Upper lobe of right lung (tissue), 1 donor: ENCODE measurements at places on chromosomes 13 and 19. TPM values are rescaled to one million over a fixed set of nuclear protein-coding genes. Genes with fewer than 3 reads are reported as not detected.

The ZNF426 gene
- total RNA-seq, result 15.3 TPM

The PIAS4 gene
- total RNA-seq, result 25.4 TPM

The ERCC1 gene
- total RNA-seq, result 48.8 TPM

The THSD8 gene
- 2.8 TPM for total RNA-seq

The ARL11 gene
- total RNA-seq, result 4.4 TPM

The ZNF491 gene
- 1.9 TPM for total RNA-seq

The ZNF304 gene
- total RNA-seq, result 9.3 TPM

The SCN1B gene
- total RNA-seq, result 8.7 TPM

The CEACAM1 gene
- 13.1 TPM for total RNA-seq

The RASA3 gene
- total RNA-seq, result 17.3 TPM

The TICAM1 gene
- 16.6 TPM for total RNA-seq

The NDUFA3 gene
- 115 TPM for total RNA-seq

GRCh38 chr19:366951-367350 lies 22.4 kb upstream of the MIER2 start:
- H3K4me1 ChIP-seq, result no peaks in the 10 kb centered on the region
- DNase-seq, result no peak
- no peak overlapping the region for H3K4me3 ChIP-seq
- no peaks in the 10 kb centered on the region for H3K36me3 ChIP-seq

DNA sequence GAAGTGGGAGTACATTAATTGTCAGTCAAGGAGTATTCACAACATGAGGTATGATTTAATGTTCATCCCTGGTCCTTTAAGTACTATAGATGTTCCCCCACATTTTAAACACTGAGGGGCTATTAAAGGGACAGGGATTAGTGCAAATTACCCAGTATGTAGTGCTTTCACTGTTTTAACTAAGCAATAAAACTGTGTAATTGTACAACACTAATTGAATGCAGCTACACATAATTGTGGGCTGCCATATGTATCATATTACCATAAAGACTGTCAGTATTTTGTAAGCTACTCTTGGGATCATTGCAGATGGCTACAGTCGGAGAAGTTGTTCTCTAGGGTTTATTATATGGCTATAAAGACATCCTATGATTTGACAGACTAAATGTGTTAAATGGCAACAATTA lies 316.6 kb downstream of the DCLK1 start:
- no peak overlapping the region for H3K27ac ChIP-seq
- H3K4me1 ChIP-seq, result no peaks in the 10 kb centered on the region
- no peaks in the 10 kb centered on the region for H3K36me3 ChIP-seq
- H3K27me3 ChIP-seq, result no peaks in the 10 kb centered on the region

DNA sequence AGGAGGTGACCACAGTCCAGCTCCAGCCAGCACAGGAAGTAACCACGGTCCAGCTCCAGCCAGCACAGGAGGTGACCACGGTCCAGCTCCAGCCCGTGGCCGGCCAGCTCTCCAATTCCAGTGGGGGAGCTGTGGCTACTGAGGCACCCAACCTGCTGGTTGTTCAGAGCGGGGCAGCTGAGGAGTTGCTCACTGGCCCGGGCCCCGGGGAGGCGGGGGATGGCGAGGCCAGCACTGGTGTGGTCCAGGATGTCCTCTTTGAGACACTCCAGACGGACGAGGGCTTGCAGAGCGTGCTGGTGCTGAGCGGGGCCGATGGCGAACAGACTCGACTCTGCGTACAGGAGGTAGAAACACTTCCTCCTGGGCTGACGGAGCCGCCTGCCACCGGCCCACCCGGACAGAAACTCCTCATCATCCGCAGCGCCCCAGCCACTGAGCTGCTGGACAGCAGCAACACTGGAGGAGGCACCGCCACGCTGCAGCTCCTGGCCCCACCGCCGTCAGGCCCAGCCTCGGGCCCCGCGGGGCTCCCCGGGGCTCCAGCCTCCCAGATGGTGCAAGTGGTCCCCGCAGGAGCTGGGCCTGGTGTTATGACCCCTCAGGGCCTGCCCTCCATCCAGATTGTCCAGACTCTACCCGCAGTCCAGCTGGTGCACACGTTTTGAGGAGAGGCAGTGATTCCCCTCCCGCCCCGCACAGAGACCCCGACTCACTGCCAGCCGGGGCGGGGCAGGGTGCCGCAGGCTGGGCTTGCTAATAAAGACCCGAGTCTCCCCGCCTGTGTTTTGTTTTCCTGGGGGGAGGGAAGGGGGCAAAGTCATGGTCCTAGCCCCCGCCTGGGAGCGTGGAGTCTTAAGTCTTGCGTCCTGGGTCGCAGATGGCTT lies 1.0 kb upstream of the NAT14 start:
- H3K27me3 ChIP-seq, result no peaks in the 10 kb centered on the region
- peak overlapping the region; percentile 69 for H3K27ac ChIP-seq
- H3K4me3 ChIP-seq, result peak overlapping the region; percentile 55
- H3K36me3 ChIP-seq, result peaks cover 5% of the 10 kb centered on the region

DNA sequence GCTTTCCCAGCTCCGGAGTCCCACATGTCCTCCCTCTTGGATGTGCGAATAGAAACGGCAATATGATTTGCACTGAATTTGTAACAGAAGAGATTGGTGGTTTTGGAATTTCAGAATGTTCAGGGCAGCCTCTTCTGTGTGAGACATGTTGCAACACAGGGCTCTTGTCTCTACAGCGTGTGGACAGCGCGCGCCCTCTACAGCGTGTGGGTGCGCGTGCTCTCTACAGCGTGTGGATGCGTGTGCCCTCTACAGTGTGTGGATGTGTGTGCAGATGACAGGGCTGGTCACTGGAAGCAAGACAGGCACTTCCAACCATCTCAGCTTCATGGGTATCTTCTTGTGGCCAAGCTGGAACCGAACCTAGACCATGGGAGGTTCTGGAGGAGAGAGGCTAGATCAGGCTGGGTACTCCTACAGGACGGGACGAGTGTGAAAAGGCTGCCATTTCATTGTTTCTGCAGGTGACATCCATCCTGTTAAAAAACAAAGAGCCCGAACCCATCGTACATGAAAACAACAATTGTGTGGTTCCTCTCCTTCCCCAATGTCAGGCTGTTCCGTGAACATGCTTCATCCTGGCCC lies 78.4 kb downstream of the TEX29 start:
- H3K27ac ChIP-seq, result no peak overlapping the region
- H3K27me3 ChIP-seq, result no peaks in the 10 kb centered on the region
- no peak overlapping the region for H3K4me3 ChIP-seq

DNA sequence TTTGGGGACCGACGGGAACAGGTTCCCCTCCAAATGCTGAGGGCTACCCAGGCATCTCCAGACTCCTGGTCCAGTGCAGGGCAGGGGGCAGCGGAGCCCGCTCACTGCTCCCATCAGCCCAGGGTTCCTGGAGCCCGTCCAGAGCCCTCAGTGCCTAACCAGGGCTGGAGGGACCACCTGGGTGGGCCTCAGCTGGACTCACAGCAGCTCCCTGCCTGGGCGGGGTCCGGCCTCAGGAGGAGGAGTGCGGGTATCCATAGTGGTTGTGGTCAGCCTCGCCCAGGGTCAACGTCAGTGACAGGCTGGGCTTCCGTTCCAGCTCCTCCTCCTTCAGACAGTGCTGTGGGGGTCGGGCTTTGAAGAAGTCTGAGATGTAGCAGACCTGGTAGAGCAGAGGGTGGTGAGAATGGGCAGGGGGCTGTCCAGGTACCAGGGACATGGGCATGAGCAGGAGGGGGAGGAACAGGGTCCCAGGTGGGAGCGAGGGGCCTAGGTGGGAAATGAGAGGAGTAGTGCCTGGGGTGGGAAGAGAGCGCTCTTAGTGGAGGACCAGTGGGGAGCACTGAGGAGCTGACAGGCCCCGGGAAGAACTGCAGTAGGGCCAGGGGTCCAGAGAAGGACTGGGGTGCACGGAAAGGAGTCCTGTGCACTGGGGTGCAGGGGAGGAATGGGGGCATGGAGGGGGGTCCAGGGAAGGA lies 9.9 kb downstream of the PLPP2 start:
- H3K27ac ChIP-seq, result no peak overlapping the region
- H3K36me3 ChIP-seq, result no peaks in the 10 kb centered on the region
- peak; percentile 59 for DNase-seq
- no peaks in the 10 kb centered on the region for H3K4me1 ChIP-seq

DNA sequence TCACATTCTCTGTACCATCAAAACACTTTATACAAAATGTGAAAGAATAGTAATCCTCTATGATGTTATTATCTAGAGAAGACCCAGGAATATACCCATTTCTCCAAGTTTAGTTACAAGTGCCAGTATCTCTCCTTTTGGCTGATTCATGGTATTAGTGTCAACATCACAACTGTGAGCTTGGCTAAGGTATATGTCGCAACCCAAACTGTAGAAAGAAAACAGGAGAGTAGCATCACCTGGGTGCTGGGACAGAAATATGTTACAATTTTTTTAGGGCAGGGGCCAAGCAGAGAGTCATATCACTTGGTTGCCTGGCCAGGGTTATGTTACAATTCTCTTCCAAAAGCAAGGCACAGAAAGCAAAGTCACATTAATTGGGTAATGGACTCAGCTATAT lies 127.2 kb upstream of the ZNF91 start:
- H3K27ac ChIP-seq, result no peak overlapping the region
- no peak for DNase-seq
- no peak overlapping the region for H3K4me3 ChIP-seq
- H3K27me3 ChIP-seq, result no peaks in the 10 kb centered on the region
- no peaks in the 10 kb centered on the region for H3K36me3 ChIP-seq
- no peaks in the 10 kb centered on the region for H3K4me1 ChIP-seq

- H3K27me3 ChIP-seq, result no peaks in the 10 kb centered on the region
- peaks cover 54% of the 10 kb centered on the region for H3K4me1 ChIP-seq
- H3K36me3 ChIP-seq, result no peaks in the 10 kb centered on the region
- no peak overlapping the region for H3K4me3 ChIP-seq
- DNase-seq, result peak; percentile 79
These were observed 7.1 kb downstream of the RFX2 start for GRCh38 chr19:6103217-6103644.

GRCh38 chr19:9139609-9140158 lies 513 bp upstream of the ZNF317 start:
- no peak for DNase-seq
- H3K36me3 ChIP-seq, result no peaks in the 10 kb centered on the region
- H3K27ac ChIP-seq, result peak overlapping the region; percentile 96
- peak overlapping the region; percentile 92 for H3K4me3 ChIP-seq
- no peaks in the 10 kb centered on the region for H3K27me3 ChIP-seq
- H3K4me1 ChIP-seq, result peaks cover 17% of the 10 kb centered on the region

GRCh38 chr13:38888309-38888708 lies 102.3 kb downstream of the STOML3 start:
- no peaks in the 10 kb centered on the region for H3K4me1 ChIP-seq
- H3K27me3 ChIP-seq, result no peaks in the 10 kb centered on the region
- H3K27ac ChIP-seq, result no peak overlapping the region
- no peaks in the 10 kb centered on the region for H3K36me3 ChIP-seq

DNA sequence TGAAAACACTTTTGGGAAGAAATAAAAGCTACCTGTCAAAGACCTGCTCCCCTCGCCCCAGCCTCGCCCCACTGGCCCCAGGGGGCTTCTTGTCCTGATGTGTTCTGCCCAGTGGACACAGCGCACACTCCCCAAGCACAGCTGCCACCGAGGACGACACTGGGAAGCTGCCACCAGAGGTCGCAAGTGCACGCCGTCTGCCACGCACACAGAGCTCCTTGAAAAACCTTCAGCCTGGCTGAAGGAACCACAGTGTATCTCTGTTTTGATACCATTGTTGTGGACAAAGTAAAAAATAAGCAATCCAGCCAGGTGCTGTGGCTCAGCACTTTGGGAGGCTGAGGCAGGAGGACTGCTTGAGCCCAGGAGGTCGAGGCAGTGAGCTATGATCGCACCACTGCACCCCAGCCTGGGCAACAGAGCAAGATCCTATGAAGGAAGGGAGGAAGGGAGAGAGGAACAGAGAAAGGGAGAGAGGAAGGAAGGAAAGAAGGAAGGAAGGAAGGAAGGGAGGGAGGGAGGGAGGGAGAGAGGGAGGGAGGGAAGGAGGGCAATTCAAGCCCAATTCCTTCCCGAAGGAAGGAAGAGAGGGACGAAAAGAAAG lies 57.3 kb downstream of the CEBPG start:
- no peak overlapping the region for H3K27ac ChIP-seq
- no peak overlapping the region for H3K4me3 ChIP-seq
- H3K36me3 ChIP-seq, result no peaks in the 10 kb centered on the region
- no peaks in the 10 kb centered on the region for H3K27me3 ChIP-seq

GRCh38 chr13:113171250-113172125 lies 13.0 kb downstream of the PROZ start:
- H3K27ac ChIP-seq, result no peak overlapping the region
- no peaks in the 10 kb centered on the region for H3K4me1 ChIP-seq
- DNase-seq, result no peak
- no peaks in the 10 kb centered on the region for H3K27me3 ChIP-seq

DNA sequence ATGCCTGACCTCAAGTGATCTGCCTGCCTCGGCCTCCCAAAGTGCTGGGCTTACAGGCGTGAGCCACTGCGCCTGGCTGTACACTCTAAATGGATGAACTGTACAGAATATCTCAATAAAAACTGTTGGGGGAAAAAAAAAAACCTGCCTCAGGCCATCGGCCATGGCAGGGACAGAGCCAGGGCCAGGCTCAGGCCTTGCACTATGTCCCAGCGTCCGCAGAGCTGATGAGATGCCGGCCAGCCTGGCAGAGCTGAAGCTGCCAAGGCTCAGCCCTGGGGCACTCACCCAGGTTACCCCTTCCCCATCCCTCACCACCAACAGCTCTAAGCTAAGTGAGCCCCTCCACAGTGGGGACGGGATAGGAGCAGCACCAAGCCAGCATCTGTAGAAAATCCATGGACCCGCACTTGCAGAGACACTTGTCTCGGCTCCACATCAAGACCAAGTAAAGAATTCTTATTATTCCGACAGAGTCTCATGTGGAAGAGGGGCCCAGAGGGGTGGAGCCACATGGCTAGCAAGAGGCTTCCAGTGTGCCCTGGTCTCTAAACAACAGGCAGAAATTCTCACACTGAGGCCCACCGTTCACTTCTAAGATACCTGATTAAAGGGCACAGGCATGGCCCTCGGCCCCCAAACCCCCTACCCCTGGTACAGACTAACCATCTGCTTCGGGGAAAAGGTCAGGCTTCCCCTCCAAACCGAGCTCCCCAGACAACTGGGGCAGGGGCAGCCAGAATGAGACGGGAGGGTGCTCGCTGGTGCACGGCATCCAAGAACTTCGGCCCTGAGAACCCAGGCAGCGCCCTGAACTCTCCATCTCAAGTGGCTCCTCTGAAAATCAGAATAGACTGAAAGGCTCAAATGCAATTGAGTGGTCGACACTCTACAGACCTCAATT lies 5.8 kb downstream of the PPP6R1 start:
- H3K27me3 ChIP-seq, result no peaks in the 10 kb centered on the region
- DNase-seq, result no peak
- peaks cover 46% of the 10 kb centered on the region for H3K4me1 ChIP-seq

GRCh38 chr13:60261432-60262351 lies 98.0 kb upstream of the DIAPH3 start:
- H3K4me1 ChIP-seq, result no peaks in the 10 kb centered on the region
- H3K27ac ChIP-seq, result no peak overlapping the region
- no peaks in the 10 kb centered on the region for H3K27me3 ChIP-seq
- H3K4me3 ChIP-seq, result no peak overlapping the region

- no peak overlapping the region for H3K27ac ChIP-seq
- no peaks in the 10 kb centered on the region for H3K36me3 ChIP-seq
- peaks cover 4% of the 10 kb centered on the region for H3K27me3 ChIP-seq
These were observed 45.3 kb downstream of the UFM1 start for GRCh38 chr13:38394777-38395496.

GRCh38 chr13:113769106-113769505 lies 10.1 kb downstream of the TMEM255B start:
- peak; percentile 31 for DNase-seq
- no peaks in the 10 kb centered on the region for H3K36me3 ChIP-seq
- H3K4me3 ChIP-seq, result no peak overlapping the region
- H3K27ac ChIP-seq, result no peak overlapping the region
- no peaks in the 10 kb centered on the region for H3K27me3 ChIP-seq

GRCh38 chr13:89363144-89363543 lies 1692.0 kb downstream of the SLITRK5 start:
- no peak overlapping the region for H3K27ac ChIP-seq
- no peaks in the 10 kb centered on the region for H3K4me1 ChIP-seq
- H3K27me3 ChIP-seq, result no peaks in the 10 kb centered on the region
- H3K36me3 ChIP-seq, result no peaks in the 10 kb centered on the region
- DNase-seq, result no peak
